Stomach (tissue), 19 donors: ENCODE measurements at places on chromosomes 7 and 10. TPM values are rescaled to one million over a fixed set of nuclear protein-coding genes. Genes with fewer than 3 reads are reported as not detected.
A peak's percentile ranks its signal among the peaks of the same experiment; 100 is the strongest.

DNA sequence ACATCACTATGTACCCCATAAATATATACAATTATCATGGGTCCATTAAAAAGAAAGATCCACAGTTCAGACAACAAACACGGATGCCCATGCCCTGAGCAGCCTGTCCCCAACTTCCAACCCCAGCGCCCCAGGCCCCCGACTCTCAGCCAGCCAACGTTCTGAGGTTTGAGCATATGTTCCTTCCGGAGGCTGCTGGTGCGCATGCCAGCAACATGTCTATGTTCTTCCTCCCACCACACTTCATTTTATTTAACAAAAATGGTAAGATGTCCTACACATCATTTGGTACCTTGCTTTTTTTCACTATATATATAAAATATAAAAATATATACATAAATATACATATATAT is 250.9 kb downstream of the MAD1L1 start:
- no peak for DNase-seq

DNA sequence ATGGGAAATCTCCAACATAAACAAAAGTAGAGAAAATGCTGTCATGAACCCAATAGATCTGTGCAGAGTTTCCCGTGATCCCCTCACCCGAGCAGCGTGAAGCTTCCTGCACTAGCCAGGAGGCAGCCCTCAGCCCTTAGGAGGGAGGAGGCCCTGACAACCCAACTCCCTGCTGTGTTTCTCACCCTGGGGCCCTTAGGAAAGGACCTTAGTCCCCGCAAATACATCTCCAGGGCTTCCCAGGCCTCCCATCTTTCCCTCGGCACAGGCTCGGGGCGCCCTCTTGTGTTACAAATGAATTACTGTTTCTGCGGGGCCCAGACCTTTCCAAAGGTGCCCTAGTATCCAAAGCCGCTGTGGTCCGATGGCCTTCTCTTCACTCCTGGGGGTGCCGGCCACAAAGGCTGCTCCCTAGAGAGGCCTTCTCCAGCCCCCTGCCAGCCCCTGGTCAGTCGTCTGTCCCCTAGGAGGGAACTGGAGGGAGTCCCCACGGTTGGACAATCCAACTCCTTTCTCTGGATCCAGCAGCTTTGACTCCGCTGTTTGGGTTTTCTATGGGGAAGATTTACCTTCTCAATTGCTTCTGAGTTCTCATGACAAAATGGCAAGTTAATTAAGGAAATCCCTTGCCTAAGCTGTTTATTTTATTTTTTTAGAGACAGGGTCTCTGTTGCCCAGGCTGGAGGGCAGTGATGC is 49.9 kb upstream of the SH2B2 start:
- peak; percentile 68 for DNase-seq

- no peak for DNase-seq
Measured at GRCh38 chr7:94240902-94241301, 153.8 kb upstream of the COL1A2 start.

DNA sequence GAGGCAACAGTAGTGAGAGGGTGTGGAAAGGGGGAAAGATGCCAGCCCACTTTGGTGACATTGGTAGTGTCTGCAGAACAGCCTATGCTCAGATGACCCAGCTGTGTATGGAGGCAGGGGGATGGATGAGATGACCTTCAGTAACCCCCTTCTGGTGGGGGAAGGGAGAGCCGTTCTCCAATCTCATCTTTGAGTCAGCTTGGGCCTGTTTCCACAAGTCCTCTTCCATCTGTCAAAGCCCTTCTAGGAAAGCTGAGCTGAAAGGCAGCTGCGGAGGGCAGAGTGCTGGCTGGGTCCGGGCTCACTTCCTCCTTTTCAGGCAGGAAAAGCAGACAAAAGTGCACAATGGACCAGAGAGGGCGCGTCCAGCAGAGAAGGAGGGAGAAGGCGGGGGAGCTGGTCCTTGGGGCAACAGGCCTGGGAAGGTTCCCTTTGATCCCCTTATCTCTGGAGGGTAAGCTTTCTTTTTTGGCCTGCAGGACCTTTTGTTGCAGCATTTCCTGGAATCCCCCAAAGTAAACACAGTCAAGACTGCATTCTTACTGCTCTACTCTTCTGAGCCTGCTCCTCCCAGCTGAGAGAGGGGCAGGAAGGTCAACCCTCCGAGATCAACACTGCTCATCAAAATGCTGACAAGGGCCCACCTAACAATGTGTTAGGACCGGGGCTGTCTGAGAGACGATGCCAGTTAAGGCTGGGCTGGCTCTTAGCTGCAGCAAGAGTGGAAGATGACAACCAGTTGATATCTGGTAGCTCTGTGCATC is 1.2 kb upstream of the LRMDA start:
- peak; percentile 70 for DNase-seq

DNA sequence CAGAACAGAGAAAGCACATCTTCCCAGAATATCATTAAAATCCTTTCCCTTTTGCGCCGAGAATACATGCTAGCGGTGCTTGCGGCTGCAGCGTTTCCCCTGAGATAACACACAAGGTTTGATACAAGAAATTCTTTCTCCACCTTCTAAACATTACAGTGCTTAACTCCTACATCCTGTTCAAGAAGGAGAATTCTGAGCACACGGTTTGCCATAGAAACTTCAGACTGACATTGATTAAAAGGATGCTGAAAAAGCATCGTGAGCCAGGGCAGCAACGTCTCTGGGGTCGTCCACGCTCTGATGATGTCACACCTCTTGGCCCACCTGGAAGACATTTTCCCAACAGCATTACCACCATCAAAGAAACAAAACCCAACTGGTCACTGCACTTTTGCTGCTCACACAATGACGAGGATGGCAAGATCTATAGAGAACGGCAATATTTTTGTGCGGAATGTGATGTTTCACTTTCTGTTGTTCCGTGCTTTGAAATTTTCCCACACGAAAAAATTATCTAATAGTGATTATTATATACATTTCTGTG is 27.0 kb upstream of the PRSS1 start:
- no peak for DNase-seq

DNA sequence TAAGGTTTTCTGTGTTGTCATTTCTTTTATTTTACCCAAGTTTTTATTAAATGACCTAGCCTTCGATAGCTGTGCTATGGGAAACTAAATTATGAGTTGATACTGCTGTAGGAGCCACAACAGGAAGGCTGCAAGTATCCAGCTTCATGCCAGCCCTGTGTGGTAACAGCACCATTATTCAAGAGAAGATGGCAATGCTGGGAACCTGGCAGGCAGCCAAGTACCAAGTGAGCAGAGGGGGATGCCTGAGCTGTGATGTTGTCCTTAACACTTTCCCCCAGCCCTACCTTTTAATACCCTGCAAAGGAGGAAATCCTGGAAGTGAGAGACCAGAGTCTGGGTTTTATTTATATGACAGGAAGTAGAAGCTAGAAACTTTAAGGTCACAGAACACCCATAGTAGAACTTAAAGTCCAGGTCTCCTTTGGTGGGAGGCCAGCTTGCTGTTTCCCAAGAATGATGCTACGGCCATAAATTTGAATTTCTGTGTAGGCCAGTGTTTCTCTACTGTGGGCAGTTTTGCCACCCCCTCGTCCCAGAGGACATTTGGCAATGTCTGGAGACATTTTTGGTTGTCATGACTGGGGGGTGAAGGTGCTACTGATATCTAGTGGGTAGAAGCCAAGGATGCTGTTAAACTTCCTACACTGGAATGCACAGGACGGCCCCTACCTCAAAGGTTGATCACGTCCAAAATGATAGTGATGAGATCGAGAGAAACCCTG is 9.2 kb upstream of the ATXN7L1 start:
- DNase-seq, result no peak

GRCh38 chr10:4162571-4163286 is 377.7 kb upstream of the KLF6 start:
- DNase-seq, result no peak

DNA sequence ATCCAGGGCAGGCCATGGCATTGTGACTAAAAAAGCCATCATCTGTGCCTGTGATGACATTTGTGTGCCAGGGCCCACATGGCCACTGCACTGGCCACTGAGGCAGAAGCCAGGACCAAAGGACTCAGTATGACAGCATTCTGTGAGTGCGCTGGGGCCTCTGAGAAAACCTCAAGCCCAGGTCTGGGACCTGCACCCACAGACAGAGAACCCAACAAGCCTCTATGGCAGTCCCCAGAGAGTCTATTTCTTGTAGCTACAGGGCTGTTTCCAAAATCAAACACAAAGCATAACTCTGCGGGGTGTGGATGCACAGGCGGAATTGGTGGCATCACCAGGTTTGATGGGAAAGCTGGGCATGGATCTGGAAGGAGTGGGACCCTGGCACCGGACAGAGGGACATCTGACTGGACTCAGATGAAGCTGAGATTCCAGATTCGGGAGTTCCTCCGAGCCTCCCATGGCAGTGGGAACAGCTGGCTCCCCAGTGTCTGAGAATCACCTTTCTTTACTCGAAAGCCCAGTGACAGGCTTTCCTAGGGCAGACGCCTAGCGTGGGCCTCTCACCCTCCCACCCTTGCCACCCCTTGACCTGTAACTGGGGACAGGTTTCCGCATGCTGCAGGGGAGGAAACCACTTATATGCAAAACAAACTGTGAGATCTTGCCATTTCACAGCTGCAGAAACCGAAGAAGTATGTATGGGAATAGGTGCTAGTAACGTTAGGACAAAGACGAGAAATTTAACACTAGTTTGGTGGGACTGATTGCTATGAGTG is 70.6 kb upstream of the RHEB start:
- DNase-seq, result no peak

TMEM243 gene
- 34.8 TPM for total RNA-seq

AKR1C8 gene
- not detected for total RNA-seq

GRCh38 chr7:138944592-138944991 is 36.6 kb downstream of the KIAA1549 start:
- no peak for DNase-seq

CD36 gene
- 48.7 TPM for total RNA-seq

CALHM2 gene
- total RNA-seq, result 2.2 TPM

DNA sequence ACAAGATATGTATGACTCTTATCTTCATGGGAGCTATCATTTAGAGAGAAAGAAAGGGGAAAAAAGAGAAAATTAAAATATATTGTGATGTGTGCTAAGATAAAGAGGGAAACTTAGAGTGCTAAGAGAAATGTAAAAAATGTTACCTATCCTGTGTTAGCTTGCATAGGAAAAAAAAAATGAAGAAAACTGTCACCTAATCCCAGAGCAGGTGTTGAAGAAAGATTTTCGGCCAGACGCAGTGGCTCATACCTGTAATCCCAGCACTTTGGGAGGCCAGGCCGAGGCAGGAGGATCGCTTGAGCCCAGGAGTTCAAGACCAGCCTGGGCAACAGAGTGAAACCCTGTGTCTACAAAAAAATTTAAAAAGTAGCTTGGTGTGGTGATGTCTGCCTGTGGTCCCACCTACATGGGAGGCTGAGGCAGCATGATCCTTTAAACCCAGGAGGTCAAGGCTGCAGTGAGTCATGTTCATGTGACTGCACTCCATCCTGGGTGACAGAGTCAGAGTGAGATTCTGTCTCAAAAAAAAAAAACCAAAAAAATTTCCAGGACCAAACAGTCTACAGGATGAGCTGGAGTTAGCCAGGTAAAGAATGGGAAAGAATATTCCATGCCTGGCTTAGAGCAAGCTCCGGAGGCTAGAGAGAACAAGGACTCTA is 2.4 kb upstream of the MKLN1 start:
- no peak for DNase-seq

SGCE gene
- 78.7 TPM for total RNA-seq

- peak; percentile 31 for DNase-seq
Measured at GRCh38 chr7:37342688-37343471, 105.8 kb downstream of the ELMO1 start.

- DNase-seq, result no peak
Measured at GRCh38 chr10:77494756-77495541, 142.7 kb downstream of the KCNMA1 start.

DNA sequence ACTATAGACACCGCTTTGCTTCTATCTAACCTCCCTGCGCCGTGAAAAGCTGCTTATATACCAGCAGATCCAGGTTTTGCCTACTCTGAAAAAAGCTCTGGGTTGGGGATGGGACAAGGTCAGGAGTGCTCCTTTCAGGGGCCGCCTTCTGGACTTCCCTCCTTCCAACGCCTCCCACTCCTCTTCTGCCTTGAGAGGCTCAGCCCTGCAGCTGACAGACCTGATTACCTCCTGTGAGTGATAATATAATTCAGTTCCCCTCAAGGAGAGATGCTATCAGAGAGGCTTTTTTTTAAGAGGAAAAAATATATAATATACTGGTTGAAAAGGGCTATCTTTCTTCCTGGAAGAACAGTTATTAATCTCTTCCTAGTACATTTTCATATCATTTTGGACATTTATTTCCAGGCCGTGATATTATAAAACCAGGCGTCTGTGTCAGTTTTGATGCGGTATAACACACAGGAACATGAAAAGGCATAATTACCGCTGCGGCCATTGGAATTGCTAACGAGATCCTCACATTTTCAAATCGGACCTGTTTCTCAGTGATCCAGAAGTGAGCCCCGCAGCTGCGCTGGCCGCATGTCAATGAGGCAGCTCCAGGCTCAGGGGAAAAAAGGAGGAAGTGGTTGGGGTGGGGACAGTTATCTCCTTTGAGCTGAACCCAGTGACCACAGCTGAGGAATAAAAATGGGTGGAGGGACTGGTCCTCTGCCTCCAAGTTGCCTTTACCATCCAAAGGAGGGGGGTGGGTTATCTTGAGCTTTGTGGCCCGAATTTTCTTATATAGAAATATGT is 457.1 kb downstream of the TYW1 start:
- no peak for DNase-seq

DNA sequence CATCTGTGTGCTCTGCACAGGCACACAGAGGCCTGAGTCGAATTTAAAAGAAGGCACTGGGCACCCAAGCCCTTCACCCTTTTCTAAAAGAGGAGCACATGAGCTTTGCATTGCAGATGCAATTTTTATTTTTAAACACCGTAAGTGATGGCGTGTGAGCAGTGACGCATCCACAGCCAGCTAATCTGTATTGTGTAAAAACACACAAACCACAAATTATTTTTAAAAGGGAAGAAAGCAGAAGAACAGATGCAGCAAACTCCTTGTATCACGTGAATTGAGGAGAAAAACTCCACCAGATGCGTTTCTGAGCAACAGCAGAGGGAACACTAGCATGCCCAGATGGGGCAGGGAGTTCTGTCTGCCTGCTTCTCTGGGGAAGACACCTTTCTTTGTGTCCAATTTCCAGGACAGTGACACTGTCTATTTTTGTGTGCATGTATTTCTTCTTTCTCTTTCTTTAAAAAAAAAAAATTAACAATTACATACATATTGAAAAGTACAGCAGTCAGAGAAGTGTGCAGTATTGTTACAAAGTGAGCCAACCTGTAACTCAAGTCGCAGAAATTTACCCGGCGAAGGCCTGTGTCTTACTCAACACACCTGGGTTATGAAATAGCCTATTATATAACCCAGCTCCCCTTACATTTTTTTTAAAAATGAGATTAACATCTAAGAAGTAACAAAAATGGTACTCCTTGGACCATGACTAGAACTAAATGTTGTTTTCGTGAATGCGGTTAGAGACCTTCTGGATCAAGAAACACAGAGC is 39.2 kb downstream of the EEPD1 start:
- no peak for DNase-seq

DNA sequence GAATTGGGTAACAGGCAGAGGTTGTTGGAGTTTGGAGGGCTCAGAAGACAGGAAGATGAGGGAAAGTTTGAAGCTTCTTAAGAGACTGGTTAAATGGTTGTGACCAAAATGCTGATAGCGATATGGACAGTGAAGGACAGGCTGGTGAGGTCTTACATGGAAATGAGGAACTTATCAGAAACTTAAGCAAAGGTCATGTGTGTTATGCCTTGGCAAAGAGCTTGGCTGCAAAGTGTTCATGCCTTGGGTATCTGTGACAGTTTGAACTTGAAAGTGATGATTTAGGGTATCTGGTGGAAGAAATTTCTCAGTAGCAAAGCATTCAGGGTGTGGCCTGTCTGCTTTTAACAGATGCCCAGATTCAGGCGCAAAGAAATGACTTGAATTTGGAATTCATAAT is 64.5 kb upstream of the EEPD1 start:
- no peak for DNase-seq

- DNase-seq, result no peak
Measured at GRCh38 chr10:129766611-129767550, 197.2 kb downstream of the EBF3 start.
